ENCODE measurements at places on chromosomes 13 and 19.

- DNase-seq, result no peak
Measured at GRCh38 chr13:106139942-106140341, 395.5 kb downstream of the EFNB2 start.

DNA sequence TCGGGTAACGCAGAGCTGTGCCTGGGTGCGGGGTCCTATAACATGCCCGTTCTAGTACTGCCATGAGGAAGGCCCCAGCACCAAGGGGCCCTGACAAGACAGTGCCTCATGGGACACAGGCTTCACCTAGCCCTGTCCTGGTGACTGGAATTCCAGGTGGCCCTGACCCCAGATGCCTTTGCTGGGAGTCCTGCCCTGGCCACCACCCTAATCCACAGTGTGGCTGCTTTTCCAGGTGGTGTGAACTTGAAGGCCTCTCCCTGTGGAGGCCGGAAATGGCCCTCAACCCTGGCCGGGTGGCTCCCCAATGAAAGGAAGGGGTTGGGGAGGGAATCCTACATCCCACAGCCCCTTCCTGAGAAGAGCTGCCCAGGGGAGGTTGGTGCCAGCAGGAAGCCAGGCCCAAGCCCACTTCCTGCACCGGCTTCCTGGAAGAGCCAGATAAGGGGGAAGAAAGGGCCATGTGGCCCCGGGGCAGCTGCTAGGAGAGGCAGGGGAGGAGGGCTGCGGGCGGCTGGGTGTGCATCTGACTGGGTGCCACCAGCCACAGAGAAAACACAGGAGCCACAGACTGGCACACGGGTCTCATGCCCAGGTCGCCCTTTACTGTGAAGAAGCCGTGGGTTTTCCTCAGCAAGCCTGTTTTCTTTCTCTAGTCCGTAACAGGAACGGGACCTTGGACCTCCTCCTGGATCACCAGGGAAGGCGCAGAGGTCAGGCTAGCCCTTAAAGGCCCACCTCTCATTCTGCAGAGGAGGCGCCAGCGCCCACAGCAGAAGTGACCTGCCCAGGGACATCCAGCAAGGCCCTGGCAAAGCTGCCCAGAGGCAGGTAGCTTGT is 4.7 kb downstream of the LSM4 start:
- peak; percentile 58 for DNase-seq

DNA sequence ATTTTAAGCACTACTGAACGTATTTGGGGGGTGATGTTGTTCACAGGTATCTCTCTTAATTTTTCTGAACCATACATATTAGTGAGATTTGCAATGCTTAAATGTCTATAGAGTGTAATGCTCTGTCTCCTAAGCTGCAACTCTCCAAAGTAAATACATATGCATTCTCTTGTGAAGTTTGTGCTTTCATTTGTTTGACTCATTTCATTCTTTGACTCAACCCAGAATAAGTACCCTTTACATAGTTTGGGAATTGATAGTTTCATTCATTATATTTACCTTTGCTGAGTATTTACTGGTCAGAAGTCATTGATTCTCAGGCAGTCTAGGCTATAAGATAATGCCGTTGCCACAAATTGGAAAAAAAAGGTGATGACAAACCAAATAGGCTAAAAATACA is 406.9 kb downstream of the FGF9 start:
- DNase-seq, result no peak

- DNase-seq, result no peak
Measured at GRCh38 chr19:31961667-31962066, 383.7 kb upstream of the ZNF507 start.

DNA sequence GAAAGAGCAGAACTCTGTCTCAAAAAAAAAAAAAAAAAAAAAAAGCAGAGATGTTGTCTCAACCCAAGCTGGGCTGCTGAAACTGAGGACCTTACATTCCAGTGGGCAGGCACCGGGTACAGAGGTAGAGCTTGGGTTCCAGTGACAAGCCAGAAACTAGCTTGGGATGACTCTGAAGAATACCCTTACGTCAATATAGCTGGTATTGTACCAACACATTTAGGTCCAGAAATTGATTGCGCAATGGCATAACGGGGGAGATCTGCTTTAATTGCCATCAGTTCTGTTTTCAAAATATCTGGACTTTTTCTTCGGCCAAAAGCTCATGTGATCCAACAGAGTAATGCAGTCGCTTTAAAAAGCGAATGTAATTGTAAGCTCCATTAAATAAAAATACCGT is 103.1 kb upstream of the UBL3 start:
- no peak for DNase-seq
